Neural crest cell (in vitro differentiated cells): ENCODE measurements at places on chromosomes 1 and 21. TPM values are rescaled to one million over a fixed set of nuclear protein-coding genes. Genes with fewer than 3 reads are reported as not detected.

Gene SYPL2
- 0.18 and 0.47 TPM in 2 replicates for total RNA-seq

Gene ZBTB8A
- total RNA-seq, result 9.8 and 10.1 TPM in 2 replicates

Gene SAMD11
- 0.14 TPM in 1 of 2 replicates, not detected in the other for total RNA-seq

Gene RAP1GAP
- total RNA-seq, result 5.3 and 7.4 TPM in 2 replicates

Gene PDPN
- total RNA-seq, result 47.4 and 51.7 TPM in 2 replicates

Gene BCAR3
- total RNA-seq, result 38.5 and 41.6 TPM in 2 replicates

Gene SH2D2A
- total RNA-seq, result 1.0 and 1.1 TPM in 2 replicates

Gene EMC1
- total RNA-seq, result 57.2 and 61.8 TPM in 2 replicates

Gene ATP1A2
- total RNA-seq, result 93.6 and 101 TPM in 2 replicates

Gene TIMM17A
- total RNA-seq, result 59.6 and 63.9 TPM in 2 replicates

Gene DEPDC1
- total RNA-seq, result 30.3 and 31.6 TPM in 2 replicates

Gene APOBEC4
- not detected in 2 replicates for total RNA-seq

Gene OPRD1
- total RNA-seq, result 2.8 and 3.9 TPM in 2 replicates

Gene FCGR1A
- not detected in 2 replicates for total RNA-seq

Gene CHODL
- 0.96 and 0.98 TPM in 2 replicates for total RNA-seq

Gene IVL
- total RNA-seq, result not detected in 2 replicates

Gene AGTRAP
- 36.0 and 36.9 TPM in 2 replicates for total RNA-seq

Gene LGR6
- 0.16 and 0.91 TPM in 2 replicates for total RNA-seq
